ENCODE measurements at places on chromosomes 11 and 22. TPM values are rescaled to one million over a fixed set of nuclear protein-coding genes. Genes with fewer than 3 reads are reported as not detected.

Gene LRRC4C
- 4.7 TPM for total RNA-seq

Gene MYBPC3
- total RNA-seq, result 1.3 TPM

Gene POU2AF2
- not detected for total RNA-seq

Gene NUP50
- total RNA-seq, result 109 TPM

Gene GRM5
- total RNA-seq, result not detected

Gene FGF19
- total RNA-seq, result not detected

Measured in spleen (tissue), 13 donors.